SK-N-MC (cell line): ENCODE measurements at places on chromosomes 13 and 19.

GRCh38 chr19:19078801-19079200, 15.0 kb downstream of the SLC25A42 start:
- DNase-seq = no peak

- DNase-seq = no peak
These were observed 12.8 kb upstream of the SCN1B start for GRCh38 chr19:35017507-35017906.

- DNase-seq = no peak
These were observed 1.5 kb downstream of the SIN3B start for GRCh38 chr19:16830679-16831078.

DNA sequence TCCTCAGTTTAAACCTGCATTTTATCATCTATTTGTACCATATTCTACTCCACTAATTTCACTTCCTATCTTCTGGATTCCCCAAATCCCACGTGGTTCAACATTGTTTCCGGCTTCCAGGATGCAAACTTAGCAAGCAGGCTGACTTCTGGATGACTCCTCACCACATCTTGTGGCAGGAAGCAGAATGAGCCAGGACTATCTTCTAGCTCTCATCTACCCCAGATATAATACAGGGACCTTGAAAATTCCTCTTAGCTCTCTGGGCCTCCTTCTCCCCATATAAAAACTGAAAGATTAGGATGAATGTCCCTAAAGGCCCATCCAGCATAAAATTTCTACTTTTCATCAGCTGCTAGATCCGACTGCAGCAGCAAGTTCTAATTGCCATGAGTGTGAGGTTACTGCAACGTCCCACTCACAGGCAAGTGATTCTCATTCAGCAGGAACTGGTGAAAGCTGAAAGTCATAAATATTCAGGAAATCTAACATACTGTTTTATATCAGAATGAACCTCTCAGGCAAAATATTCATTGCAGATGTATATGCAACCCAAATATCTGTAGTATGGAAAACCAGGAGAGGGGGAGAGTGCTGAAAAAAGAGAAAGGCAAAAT, 93.4 kb downstream of the KCTD12 start:
- DNase-seq = no peak

DNA sequence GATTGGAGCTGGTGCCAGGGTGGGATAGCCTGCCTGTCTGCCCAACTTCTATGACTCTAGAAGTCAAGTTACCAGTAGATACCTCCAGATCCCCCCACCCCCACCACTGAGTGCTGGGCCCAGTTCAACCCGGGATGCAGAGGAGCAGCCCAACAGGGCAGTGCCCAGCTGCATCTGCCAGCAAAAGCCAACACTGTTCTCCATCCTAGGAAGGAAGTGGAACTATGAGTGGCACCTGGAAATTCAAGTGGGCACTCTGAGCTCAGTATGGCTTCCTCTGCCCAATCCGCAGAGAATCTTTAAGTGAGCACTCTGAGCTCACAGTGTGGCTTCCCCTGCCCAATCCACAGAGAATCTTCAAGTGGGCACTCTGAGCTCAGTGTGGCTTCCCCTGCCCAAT, 14.2 kb downstream of the TUBGCP3 start:
- no peak for DNase-seq

GRCh38 chr19:51530616-51531015, 854 bp downstream of the SIGLEC6 start:
- DNase-seq = no peak

DNA sequence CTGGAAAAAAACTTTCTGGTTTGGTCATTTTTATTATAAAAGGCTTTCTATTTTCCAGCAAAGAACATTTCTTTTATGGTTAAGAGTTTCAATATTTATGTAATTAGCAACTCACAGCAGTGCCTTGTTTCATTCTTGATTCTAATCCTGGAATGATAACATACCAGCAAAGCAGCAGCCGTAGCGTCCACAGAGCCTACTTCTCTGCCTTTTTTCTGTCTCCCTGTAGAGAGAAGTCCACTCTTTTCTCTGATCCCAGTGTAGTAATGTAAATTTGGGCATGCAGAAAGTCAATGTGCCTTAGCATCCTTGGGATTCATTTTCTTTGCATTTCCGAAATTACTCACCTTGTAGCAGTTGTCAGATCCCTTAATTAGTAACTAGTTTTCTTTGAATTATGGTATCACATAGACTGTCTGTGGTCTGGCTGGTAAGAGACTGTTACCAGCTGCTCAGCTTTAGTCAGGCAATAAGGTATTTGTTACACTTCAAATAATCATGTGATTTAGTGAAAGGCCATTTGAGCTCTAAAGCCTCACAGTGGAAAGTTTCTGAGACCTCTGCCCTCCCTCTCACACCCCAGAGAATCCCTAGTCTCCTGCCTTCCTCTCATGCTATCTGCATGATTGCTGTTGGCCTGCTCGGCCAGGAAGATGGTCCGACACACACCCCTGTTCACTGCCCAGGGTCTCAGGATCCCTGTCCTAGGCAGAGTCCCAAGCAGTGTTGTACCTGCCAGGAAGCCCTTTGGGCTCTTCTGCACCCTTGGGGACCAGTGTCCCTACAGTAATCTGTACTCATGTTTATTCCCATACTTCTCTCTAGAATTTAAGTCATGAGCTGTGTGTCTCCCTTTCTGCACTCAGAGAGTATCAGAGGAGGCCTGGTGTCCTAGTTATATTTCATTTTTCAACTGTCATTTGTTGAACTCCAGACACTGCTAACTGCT, 86.3 kb downstream of the LRCH1 start:
- no peak for DNase-seq

GRCh38 chr19:10858204-10858828, 10.1 kb downstream of the C19orf38 start:
- DNase-seq = no peak

DNA sequence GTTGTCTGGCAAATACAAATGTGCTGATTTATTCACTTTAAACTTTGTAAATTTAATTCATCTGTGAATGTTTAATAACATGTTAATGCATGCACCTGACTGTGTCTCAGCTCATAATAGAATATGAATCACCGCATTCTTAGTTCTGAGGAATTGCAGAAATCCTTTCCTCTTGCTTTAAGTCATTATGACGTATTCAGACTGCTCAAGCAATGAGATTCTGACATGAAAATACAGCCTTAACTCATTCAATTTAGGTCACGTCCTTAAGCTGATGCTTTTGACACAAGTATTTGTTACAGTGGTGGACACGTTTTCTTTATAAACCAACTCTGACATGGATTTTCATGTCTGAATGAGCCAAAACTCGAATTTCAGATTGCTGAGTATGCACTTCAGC, 541.0 kb upstream of the KLF12 start:
- DNase-seq = no peak

GRCh38 chr19:2207991-2208860, 27.9 kb downstream of the PLEKHJ1 start:
- DNase-seq = no peak

GRCh38 chr13:73715911-73716510, 418.2 kb downstream of the KLF12 start:
- DNase-seq = no peak

DNA sequence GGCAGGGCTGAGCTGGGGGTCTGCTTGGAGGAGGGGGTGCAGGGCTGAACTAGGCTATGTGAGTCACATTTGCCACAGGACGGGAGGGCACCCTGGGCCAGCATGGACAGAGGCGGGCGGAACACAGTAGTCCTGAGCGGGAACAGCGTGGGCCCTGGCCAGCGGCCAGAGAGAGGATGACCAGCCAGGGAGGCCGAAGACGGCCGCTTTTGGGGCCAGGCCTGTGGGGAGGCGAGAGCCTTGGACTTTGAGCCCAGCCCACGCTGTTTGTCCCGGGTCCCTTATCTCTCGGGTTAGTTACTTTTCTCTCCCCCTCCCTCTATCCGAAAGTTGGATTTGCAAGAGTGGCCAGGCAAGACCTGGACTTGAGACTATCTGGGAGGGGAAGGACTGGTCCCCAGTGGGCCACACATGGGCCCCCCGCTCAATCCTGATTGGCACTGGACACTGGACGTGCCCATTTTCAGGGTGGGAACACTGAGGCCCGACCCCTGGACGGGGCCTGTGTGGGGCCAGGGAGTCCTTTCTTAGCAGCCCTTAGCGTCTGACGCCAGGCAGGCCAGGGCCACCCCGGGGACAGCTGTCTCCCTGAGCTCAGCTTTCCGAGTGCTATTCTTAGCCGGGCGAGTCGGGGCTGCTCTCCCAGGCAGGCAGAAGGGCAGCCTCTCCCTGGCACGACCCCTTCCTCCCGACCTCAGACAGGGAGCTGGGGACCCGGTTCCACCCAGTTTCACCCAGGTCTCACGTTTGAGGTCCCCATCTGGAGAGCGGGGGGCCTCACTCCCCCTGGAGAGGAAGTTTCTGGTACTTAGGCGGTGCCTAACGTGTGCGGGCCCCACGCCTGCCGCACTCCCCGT, 833 bp downstream of the GAMT start:
- no peak for DNase-seq

DNA sequence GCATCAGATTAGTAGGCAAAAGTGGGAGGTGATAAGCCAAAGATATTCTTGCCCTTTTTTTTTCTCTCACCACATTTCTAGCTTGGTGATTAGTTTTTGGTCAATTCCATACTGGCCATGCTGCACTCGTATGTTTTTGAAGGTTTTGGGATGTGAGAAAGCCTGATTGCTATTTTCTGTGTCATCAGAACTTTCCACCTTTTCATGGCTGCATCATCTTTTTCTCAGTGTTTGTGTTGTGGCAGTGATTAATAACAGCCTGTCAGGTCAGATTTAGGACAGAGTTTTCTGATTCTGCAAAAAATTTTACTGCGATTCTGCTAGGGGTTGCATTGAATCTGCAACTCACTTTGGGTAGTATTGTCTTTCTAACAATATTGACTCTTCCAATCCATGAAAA, 32.9 kb downstream of the PSG1 start:
- DNase-seq = no peak

DNA sequence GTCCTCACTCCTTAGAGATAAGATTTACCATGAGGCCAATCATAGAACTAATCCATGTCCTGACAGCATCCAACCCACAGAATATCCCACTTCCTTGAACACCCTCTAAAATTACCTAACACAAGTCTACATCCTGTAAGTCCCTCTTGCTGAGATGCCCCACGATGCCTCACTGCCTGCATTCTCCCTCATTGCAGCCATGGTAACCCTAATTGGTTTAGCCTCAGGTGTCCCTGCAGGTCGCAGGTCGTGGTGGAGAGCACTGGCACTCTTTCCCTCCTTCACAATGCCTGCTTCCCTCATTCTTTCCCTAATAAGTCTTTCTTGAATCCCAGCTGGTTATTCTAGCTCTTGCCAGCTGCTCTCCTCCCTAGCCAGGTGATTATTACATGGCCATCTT, 35.3 kb upstream of the MYO16 start:
- DNase-seq = no peak

DNA sequence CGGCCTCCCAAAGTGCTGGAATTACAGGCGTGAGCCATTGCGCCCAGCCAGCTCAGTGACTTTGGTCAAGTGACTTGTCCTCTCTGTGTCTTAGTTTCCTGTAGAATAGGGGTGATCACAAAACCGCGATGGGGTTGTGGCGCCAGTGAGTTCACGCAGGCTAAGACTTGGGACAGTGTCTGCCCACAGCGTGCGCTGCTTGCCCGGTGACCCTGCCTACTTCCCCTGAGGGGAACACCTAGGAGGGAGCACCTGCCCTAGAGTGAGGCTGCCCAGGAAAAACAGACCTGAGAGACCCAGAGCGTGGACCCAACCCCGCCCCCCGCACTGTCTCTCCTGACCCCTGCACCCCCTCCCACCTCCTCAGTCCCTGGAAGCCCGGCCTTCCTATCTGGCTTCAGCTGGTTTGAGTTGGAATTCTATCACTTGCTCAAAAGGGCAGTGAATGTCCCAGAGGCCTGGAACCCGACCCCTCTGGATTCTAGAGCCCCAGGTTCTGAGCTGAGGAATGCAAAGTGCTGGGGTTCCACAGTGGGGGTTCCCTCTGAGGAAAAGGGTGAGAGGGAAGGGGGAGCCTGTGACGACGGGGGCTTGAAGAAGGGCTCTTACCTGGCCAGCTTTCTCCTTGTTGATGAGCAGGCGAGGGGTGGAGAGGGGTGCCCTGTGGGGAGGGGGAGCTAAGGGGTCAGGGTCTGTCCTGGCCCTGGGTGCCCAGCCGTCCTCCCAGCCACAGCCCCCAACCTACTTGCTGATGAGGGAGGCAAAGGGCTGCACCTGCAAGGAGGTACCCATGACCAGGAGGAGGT, 2.2 kb upstream of the RINL start:
- no peak for DNase-seq

GRCh38 chr13:43852923-43853404, 26.6 kb downstream of the CCDC122 start:
- no peak for DNase-seq

- no peak for DNase-seq
These were observed 885 bp downstream of the MLNR start for GRCh38 chr13:49220856-49221589.

GRCh38 chr19:10718205-10719196, 622 bp downstream of the DNM2 start:
- no peak for DNase-seq

DNA sequence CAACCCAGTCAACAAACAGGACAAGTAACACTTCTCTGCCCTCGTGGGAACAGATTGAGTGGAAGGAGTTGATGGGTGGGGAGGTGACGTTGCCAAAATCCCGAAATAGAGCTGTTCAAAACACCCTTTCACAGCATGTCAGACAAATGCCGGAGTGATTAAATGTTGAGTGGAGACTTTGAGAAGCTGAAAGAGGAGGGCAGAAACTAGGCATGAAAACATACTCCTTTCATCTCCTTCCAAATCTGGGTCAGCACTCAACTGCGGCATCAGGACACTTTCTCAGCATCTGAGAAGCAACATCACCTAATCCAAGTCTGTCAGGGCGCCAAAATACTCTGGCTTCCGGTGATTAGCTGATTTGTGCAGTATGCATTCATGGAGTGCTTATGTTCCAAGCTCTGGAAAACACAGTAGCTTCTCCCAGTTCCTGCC, 51.5 kb upstream of the MRI1 start:
- DNase-seq = no peak

- no peak for DNase-seq
These were observed 4.8 kb downstream of the ATP4A start for GRCh38 chr19:35558400-35559280.

DNA sequence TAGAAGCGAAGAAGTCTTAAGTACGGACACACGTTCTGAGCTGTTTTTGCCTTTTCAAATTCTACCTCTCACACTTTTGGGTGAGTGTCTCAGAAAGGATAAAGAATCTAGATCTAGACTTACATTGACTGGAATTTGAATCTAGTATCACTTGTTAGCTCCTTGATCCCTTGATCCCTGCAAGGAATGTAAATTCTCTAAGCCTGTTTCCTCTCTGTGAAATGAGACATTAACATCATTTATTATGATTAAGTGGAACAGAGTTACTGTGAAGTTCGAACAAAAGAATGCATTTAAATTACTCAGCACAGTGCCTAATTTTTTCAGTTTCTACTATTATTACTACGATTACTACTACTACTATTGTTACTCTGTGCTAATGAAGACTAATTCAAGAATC, 86.6 kb upstream of the POSTN start:
- DNase-seq = no peak

DNA sequence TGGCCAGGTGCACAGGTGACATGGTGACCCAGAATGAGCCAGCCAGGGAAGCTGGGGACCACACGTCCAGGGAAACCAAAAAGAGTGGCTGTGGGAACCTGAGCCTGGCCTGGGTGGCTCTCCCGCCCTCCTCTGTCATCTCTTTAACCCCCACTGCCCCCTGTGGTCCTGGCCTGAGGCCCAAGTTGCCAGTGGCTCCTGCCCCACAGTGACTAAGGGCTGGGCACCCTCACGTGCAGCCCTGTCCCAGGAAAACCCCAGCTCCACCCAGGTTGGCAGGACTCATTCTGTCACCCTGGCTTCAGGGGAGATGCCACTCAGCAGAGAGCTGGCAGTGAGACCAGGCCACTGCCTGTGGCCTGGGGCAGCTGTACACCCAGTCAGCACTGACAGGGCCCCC, 30.6 kb upstream of the ISYNA1 start:
- DNase-seq = no peak
